Inflammatory macrophage (primary cell): ENCODE measurements at places on chromosomes 2 and 18.

GRCh38 chr18:10329101-10329500, 125.3 kb upstream of the APCDD1 start:
- DNase-seq, result no peak

GRCh38 chr2:127163921-127164320, 56.2 kb downstream of the CYP27C1 start:
- no peak for DNase-seq

- no peak for DNase-seq
Observed at GRCh38 chr2:228245601-228246000, 64.1 kb upstream of the SPHKAP start.

DNA sequence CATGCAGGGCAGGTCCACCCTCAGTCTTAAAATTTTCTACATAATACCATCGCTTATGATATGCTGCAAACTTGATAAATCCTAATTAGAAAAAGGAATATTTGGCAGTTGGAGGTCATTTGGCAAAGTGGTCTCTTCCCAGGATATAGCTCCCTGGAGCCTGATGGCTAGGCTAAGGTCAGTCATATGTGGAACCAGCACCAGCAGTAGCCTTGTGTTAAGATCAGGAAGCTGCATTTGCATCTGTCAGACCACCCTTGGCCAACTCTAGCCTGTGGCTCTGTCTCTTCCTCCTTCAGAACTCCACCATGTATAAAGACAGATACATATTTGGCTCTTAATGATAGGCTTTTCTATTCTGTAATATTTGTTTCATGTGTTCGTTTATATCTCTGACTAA, 5.4 kb upstream of the HK2 start:
- no peak for DNase-seq

DNA sequence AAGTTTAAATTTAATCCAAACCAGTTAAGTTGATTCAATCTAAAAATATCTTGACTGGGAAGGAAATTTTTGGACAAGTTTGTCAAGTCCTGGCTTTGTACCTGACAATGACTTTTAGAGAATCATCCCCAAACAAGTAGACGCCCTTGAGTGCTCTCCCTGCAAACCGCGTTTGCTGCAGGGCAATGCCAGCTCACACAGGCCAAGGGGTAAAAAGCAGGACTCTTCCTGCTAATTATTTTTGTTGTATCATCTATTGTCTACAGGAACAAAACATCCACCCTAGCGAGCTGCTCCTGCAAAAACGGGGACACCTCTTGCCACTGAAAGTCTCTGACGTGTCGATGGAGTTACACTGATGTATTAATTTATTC, 10.9 kb downstream of the ID2 start:
- no peak for DNase-seq

DNA sequence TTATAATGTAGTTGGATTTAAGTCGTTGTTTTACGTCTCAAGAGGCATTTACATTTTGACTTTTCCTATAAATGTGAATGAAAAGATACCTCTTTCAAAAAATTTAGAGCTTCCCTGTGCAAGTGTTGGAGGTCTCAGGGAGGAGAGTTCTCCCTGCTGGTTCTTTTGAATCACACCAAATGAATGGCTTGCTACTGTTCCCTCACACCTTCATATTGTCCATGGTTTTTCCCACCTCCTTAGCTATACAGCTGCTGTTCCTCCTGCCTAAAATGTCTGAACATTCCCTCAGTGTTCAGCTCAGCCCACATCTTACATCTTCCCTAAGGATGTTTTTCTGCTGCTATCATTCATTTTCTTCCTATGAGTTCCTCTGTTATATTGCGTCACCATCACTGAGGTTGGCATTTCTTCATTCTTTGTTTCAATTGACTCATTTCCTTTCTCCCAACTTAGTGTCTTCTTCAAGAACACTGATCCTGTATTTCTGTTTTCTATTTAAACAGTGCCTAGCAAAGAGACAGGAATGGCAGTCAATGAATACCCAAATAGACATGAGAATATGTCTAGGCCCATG, 46.0 kb downstream of the COX7A2L start:
- peak; percentile 37 for DNase-seq

GRCh38 chr2:228731517-228731916, 539.6 kb downstream of the PID1 start:
- no peak for DNase-seq

DNA sequence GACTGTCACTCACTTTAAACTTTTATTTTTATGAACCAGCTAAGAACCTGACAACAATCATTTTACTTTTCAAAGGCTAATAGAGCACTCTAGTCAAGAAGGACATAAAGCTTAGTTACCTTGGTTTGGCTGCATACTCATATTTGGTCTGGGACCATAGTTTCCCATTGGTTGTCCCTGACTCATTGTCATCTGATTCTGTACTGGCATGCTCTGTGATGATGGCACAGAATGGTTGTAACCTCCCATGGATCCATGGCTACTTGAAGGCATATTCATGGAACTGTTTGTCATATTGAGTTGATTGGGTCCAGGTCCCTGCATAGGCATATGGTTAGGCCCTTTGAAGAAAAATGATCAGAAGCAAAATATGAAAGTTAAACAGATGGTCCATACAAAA, 37.9 kb downstream of the SS18 start:
- DNase-seq, result peak; percentile 9

GRCh38 chr2:33166287-33166881, 219.6 kb downstream of the LTBP1 start:
- no peak for DNase-seq

GRCh38 chr18:21444465-21445212, 155.9 kb downstream of the ESCO1 start:
- DNase-seq, result no peak

GRCh38 chr2:2853346-2853745, 522.3 kb upstream of the MYT1L start:
- no peak for DNase-seq

DNA sequence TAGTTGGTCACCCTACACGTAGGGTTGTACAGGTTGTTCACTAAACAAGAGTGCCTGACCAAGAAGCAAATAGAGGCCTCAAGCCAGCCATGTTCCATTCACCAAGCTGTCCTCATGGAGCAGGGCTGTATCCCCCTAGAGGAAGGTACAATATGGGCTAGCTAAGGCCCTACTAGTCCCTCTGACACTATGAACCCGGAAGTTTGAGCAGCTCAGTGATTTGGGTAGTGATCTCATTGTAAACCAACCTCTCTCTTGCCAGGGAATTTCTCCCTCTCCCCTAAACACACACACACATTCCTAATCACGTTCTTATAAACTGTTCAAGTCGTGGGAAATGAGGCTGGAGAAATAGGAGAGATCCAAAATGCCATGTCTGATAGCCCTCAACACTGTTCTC, 6.7 kb upstream of the CYS1 start:
- DNase-seq, result no peak

DNA sequence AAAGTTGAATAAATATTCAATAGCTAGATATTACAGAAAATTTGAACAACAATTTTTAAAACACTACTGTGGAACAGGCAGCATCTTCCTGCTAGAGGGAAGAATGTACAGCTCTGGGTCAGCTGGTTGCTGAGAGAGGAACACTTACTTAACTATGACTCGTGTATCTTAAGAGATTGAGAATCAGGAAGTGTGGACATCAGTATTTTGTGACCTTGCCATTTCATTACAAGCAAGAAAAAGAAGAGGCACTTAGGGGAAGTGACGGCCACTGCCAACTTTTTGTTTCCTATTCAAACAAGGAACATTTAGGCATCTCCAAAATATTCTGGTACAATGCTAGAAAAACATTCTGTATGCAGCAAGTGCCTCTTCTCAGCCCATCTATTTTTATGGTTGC, 45.9 kb downstream of the ITPRID2 start:
- DNase-seq, result peak; percentile 93

GRCh38 chr2:182281276-182281675, 145.6 kb downstream of the PDE1A start:
- DNase-seq, result no peak

GRCh38 chr2:128722489-128722888, 403.8 kb upstream of the HS6ST1 start:
- no peak for DNase-seq

DNA sequence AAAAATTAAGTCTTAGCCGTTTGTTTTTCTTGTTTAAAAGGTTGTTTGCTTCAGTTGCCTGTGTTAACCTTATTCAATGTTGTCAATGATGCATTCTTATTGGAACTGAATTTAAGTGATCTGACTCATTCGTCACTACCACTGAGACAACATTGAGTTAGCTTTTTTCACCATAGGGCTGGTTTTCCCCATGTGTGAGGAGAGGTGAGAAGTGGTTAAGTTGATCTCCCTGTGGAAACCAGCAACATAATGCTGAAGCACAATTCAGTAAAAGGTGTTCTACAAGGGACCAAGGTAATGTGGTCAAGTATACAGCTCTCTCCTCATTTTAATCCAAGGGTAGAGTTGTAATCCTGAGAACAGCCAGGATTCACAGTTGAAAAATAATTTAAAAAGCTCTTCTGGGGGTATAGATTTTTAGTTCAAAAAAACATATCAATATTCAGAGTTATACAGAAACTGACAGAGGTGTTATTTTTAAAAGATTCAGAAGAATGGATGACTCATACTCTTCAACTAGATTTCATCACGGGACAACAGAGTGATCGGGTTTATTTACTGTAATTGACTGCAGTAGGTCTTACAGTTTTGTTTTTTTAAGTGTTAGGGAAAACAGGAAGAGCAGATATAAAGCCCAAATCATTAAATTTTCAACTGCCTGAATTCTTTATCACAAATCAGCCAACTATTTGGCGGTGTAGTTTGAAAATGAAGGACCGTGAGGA, 12.6 kb downstream of the NOP58 start:
- no peak for DNase-seq

DNA sequence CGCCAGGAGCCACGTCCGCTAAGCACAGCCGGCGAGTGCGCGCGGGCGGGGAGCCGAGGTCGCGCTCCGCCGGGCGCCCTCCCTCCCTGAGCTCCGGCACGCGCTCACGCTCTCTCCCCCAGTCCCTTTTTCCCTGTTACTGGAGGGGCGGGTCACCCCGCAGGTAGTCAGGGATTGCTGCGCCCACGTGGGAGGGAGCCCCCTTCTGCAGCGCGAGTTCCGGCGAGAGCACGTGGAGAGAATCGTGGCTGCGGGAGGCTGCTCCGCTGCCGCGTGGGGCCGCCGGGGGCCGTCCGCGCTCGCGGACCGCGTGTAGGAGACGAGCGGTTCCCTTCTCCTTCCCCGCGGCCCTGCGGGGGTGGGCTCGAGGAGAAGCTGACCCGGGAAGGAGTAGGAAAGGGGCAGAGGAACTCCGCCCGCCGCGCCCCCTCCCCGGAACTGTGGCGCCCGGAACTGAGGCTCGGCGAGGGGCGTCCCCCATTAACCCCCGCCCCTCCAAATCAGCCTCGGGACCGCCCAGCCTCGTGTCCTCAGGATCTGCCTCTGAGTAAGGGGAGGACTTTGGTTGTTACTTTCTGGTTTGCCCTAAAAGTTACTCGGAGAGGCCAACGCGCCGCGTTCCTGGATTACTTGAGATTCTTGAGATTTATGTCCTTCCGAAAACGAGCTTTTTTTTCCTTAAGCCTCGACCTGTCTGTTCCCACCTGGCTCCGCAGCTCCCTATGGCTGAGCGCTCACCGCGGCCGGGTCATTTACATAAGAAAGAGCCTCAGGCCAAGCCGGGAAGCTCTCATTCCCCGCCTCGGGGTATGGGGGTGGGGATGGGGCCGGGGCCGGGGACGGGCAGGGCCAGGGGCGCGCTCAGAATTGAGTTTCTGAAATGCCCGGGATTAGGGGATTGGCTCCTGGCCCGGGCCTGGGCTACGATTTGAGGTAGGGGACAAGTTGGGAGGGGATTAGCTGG, 1.1 kb downstream of the HK2 start:
- DNase-seq, result peak; percentile 81

DNA sequence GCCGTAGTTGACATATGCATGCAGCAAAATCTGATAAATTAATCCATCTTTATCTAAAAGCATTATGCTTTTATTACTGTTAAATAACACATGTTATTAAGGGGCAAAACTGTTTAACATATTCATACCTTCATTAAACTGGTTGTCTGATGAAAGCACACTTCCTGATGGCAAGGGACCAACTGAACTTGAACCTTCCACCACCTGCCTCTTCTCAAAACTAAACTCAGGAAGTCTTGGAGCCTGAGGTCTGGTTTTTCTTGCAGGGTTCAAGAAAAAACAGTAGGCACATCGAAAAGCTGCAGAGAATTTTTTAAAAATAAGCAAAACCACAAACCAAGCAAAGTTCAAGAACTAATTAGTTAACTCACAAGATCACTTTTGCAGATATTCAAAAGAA, 64.9 kb downstream of the LNPK start:
- no peak for DNase-seq

- no peak for DNase-seq
Observed at GRCh38 chr2:157327200-157327599, 1.6 kb upstream of the ERMN start.

GRCh38 chr2:85678377-85678776, 10.4 kb upstream of the SFTPB start:
- no peak for DNase-seq

DNA sequence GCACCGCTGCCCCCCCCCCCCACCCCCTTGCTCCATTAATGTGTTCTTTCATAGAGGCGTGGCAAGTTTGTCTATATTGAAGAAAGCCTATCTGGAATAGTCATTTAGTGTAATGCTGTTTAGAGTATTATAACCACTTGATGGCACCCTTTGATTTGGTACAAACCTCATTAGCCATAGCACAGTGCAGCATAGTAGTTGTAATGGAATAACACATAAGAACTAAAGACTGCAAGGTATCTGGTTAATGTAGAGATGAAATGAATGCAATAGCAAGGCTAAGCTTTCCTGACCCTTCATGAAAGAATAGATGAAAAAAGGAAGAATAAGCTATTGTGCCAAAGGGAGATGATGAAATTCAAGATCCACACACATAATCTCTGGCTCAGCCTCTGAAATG, 81.9 kb downstream of the EHBP1 start:
- peak; percentile 9 for DNase-seq

DNA sequence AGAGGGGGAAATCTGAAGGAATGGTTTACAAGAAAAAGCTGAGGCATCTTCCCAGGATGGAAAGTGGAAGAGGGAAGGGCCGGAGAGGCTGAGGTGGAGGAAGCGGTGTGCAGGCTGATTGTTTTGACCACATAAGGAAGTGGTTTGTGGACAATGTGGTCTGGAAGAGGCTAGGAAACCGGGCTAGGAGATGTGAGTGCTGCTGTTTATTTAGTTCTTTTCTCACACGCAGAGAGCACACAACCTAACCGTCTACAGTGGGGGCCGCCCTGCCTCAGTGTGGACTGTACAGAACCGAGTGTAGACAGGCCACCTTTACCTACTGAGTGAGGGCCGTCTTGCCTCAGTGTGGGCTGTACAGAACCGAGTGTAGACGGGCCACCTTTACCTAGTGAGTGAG, 251.7 kb upstream of the PXDN start:
- DNase-seq, result no peak

DNA sequence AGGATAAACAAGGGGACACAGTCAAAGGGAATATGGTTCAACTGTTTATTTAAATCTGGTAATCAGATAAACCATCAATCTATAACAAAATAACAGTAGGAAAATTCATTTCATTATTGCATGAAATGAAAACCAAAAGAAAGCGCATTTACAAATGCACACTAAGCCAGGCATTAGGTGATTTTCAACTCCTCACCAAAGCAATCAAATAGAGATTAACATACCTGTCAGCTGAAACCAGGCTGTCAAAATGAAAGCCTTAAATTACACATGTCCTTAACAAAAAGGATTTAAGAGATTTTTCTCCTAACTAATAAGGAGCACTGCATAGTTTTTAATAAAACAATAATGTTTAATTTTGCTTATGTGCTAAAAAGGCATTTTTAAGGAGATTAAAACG, 23.0 kb downstream of the STK39 start:
- DNase-seq, result no peak

GRCh38 chr2:101415220-101415619, 27.9 kb upstream of the CREG2 start:
- DNase-seq, result peak; percentile 22
